ENCODE measurements at places on chromosomes 1 and 21.

- DNase-seq: no peak
These were observed 28.9 kb downstream of the FAAP20 start for GRCh38 chr1:2165646-2166045.

DNA sequence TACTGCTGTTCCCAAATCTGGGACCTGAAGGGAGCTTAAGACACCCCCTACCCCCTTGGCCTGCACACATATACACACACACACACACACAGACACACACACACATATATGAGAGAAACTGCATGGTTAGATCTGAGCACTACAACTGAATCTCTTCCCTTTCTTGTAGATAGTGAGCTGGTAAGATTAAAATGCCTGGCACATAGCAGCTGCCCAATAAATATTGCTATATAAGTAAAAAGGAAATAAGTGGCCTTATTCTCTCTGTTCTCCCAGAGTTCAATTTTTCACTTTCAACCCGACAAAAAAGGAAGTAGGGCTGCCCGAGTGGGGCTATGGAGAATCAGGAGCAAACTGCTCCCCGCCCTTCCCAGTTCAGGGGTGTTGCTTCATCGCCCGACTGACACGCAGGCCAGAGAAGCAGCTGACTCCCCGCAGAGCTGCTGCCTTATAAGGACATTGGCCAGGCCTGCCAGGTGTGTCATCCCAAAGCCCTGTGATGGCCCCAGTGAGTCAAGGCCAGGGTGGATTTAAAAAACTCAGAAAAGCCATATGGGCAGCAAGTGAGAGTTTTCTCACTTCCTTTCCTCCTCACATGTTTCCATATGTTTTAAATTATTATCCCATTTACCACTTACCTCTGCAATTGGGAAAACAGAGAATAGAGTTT is 106.5 kb upstream of the SLC44A3 start:
- DNase-seq: peak; percentile 84

GRCh38 chr21:45938811-45939520 is 42.6 kb upstream of the COL6A1 start:
- no peak for DNase-seq

DNA sequence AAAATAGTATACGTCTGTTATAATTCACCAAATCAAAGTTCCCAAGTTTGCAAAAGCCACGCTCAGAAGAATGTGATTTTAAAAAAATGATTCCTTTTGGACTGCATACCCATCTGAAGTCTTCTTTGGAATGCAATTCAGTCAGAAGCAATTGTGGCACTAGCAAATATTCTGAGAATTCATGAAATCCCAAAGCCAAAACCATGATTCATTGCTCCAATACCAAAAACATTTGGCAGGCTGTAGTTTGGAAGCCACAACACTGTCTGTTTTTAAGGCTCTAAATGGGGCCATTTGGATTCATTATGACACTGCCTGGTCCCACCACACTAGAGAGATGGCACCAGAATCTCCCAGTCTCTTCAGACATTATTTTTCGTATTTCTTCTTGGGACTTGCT is 21.8 kb upstream of the LRRC53 start:
- peak; percentile 31 for DNase-seq

All from adipocyte (in vitro differentiated cells).